ENCODE measurements at places on chromosomes 2 and 18.

DNA sequence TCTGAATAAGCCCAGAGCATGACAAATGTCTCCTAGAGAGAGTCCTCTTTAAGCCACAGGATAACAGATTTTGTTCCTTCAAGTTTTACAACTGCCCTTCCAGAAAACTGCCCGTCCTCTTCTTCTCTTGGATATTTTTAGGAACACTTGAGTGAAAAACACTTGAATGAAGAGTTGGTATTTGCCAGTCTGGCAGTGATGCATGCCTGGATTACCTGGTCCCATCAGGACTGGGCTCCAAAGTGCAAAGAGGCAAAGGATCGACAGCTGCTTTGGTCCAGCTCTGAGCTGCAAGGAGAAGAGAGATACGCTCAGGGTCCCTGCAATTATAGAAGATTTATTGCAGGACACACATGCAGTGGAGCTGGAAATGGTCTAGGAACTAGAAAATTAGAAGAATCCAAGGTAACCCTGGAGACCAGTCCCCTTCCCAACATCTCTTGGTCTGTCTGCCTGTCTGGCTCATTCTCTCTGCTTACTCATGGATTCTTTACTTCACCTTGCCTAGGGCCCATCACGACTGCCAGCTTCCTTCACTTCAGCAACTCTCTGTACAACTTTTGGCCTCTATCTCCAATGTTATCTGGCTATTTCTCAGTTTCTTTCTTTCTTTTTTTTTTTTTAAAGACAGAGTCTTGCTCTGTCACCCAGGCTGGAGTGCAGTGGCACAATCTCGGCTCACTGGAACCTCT, 112.1 kb upstream of the SIX2 start:
- no peaks in the 10 kb centered on the region for H3K36me3 ChIP-seq
- no peak for DNase-seq
- no peaks in the 10 kb centered on the region for H3K4me1 ChIP-seq
- H3K27me3 ChIP-seq = no peaks in the 10 kb centered on the region

GRCh38 chr18:46892842-46893241, 24.5 kb downstream of the PIAS2 start:
- no peaks in the 10 kb centered on the region for H3K4me1 ChIP-seq
- no peak overlapping the region for H3K4me3 ChIP-seq
- peaks cover 30% of the 10 kb centered on the region for H3K36me3 ChIP-seq
- DNase-seq = no peak

- peaks cover 26% of the 10 kb centered on the region for H3K4me1 ChIP-seq
- no peak within 1 kb of the TSS for H3K27ac ChIP-seq
- no peaks in the 10 kb centered on the region for H3K36me3 ChIP-seq
- H3K27me3 ChIP-seq = no peaks in the 10 kb centered on the region
- peak; percentile 15 for DNase-seq
Measured at GRCh38 chr18:69947361-69948133, at the start of gene CD226. TSS of gene CD226 (minus strand) at chr18:69947873. CDS start at chr18:69947406, 467 bp downstream.

DNA sequence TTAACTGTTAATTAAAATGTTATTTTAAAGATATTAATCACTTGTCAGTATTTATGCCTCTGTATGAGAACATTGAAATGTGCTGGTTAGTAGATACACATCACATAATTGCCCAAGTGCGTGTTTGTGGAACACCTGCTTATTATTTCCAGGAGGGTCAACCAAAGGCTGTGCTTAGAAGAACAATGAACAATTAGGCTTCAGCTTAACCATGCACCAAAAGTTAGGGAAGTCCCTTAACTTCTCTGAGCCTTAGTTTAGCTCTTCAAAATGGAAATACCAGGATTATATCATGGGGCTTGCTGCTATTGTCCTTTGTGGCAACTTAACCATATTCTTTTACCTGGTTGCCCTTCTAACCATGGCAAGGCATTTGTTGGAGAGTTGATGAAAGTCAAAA, 43.0 kb upstream of the PLA2R1 start:
- no peaks in the 10 kb centered on the region for H3K27me3 ChIP-seq
- H3K36me3 ChIP-seq = no peaks in the 10 kb centered on the region
- peaks cover 4% of the 10 kb centered on the region for H3K4me1 ChIP-seq
- no peak for DNase-seq
- H3K27ac ChIP-seq = no peak overlapping the region

- H3K4me3 ChIP-seq = no peak overlapping the region
- H3K36me3 ChIP-seq = no peaks in the 10 kb centered on the region
- H3K27ac ChIP-seq = no peak overlapping the region
Measured at GRCh38 chr18:61851940-61852451, 40.8 kb downstream of the RNF152 start.

DNA sequence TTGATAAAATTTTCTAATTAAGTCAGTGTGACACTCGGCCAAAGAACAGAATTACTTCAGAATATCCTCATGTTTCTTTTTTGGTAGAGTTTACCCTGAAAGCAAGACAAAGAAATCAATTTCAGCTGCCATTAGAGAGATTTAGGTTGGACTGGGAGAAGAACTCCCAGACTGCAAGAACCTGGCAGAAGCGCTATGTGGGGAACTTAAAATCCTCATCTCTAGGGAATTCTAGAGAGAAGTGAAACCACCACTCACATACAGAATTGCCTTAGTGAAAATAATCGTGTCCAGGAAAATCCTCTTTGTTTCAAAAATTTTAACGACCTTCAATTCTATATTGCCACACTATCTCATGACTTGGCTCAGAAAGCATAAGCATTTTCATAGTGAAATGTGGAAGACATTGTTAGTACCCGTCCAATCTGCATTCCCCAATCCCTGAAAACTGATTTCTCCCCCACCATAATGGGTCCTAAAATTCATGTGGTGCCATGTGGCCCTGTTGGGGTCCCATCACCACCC, 297.3 kb upstream of the MEIS1 start:
- no peak overlapping the region for H3K27ac ChIP-seq
- H3K27me3 ChIP-seq = no peaks in the 10 kb centered on the region
- DNase-seq = no peak
- H3K4me3 ChIP-seq = no peak overlapping the region

DNA sequence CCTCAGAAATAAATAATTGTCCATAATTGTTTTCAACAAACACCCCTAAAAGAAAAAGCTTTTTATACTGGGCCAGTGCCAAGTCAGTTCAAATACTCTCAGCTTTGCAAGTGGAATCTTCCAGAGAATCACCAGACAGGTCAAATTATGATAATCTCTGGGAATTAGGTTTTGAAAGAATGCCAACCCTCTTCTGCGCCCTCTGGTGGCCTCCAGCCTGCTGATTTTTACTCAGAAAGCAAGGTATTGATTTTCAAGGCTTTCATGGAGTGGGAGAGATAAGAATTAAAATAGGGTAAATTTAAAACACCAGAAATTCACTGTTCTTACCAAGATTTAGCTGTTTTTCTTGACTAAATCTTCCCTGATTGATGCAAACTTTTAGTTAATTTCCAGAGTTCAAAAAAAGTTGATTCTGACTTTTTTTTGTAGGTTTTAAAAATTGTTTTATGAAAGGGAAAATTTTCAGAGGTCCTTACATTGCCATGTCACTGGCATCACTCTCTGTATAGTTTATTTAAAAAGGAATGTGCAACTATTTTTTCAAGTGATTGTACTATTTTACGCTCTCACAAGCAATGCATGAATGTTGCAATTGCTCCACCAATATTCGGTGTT, 282.9 kb upstream of the TNP1 start:
- no peaks in the 10 kb centered on the region for H3K36me3 ChIP-seq
- DNase-seq = peak; percentile 41
- peaks cover 4% of the 10 kb centered on the region for H3K27me3 ChIP-seq
- no peaks in the 10 kb centered on the region for H3K4me1 ChIP-seq

DNA sequence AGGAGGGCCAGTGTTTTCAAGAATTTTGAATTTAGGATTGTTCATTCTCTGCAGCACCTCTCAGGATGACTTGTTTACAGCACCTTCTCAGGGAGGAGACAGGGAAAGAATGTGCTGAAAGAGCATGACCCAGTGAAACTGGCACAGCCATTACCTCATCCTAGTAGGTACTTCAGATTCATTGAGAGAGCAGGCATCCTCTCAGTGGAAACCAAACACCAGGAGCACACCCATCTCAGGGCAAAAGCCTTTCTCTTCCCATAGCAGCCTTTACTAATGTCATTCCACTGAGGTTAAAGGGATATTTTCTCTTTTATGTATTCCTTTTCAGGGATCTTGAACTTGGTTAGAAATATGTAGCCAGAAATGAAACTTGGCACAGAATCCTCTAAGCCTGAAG, 2.6 kb downstream of the MAP2 start:
- DNase-seq = no peak
- no peaks in the 10 kb centered on the region for H3K36me3 ChIP-seq
- no peak overlapping the region for H3K4me3 ChIP-seq

DNA sequence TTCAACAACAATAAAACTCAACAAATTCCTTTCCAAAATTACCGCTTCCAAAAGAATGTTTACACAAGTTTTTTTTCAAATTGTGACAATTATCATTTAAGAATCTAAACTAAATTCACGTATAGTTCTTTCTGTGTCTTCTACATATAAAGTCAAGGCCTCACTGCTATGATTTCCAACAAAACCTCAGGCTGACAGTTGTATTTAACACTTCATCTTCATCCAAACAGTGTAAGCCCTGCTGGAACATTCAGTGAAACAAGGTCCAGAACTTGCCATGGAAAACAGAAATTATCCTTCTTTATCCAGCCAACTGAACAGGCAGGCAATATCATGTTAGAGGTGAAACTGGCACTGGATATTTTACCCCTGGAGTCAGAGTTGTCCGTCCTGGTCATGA, 357.9 kb downstream of the PID1 start:
- DNase-seq = no peak
- no peaks in the 10 kb centered on the region for H3K27me3 ChIP-seq
- H3K4me3 ChIP-seq = no peak overlapping the region
- H3K27ac ChIP-seq = no peak overlapping the region

DNA sequence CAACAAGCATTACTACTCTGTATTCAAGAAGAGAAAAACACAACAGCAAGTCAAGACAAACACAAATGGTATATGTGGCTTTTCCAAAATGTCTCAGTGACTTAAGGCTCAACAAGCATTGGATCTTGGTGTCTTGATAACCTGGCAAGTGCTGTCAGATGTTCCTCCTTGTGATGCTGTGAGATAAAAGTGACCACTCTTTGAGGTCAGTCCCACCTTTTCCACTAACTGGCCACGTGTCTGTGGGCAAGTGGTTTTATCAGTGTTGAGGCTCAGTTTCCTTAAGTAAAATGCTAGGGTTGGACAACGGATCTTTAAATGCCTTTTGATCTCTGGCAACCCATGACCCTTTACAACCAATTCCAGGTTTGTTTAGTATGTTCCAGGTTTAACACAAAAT, 98.7 kb downstream of the BCL2 start:
- no peaks in the 10 kb centered on the region for H3K27me3 ChIP-seq
- no peak overlapping the region for H3K4me3 ChIP-seq
- peaks cover 12% of the 10 kb centered on the region for H3K36me3 ChIP-seq
- H3K27ac ChIP-seq = no peak overlapping the region
- no peak for DNase-seq

DNA sequence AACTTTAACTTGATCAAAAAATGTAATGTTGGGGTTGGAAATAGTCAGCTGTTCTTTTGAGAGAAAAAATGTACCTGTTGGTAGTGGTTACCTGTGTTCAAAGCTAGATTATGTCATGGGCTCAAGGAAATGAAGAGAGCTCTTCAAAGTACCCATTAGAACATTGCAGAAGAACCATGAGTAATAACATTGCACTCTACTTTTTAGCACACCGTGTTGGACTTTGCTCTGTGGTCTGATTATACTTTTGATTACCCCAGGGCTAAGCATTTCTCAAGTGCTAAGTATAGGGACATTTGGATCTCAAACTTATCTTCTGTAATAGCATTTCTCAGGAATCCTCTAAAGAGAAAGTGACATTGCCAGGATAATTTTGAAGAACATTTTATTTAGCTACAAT, 1122.8 kb upstream of the CELF4 start:
- no peaks in the 10 kb centered on the region for H3K4me1 ChIP-seq
- no peaks in the 10 kb centered on the region for H3K36me3 ChIP-seq
- no peak for DNase-seq
- no peak overlapping the region for H3K27ac ChIP-seq
- H3K4me3 ChIP-seq = no peak overlapping the region

- H3K27me3 ChIP-seq = no peaks in the 10 kb centered on the region
- no peak overlapping the region for H3K27ac ChIP-seq
- H3K4me3 ChIP-seq = no peak overlapping the region
- H3K36me3 ChIP-seq = no peaks in the 10 kb centered on the region
- peaks cover 23% of the 10 kb centered on the region for H3K4me1 ChIP-seq
Measured at GRCh38 chr2:5691221-5691984, 781 bp upstream of the SOX11 start.

GRCh38 chr2:44894058-44894457, 47.4 kb upstream of the SIX3 start:
- no peak for DNase-seq
- no peak overlapping the region for H3K27ac ChIP-seq
- H3K36me3 ChIP-seq = no peaks in the 10 kb centered on the region
- no peaks in the 10 kb centered on the region for H3K27me3 ChIP-seq
- H3K4me1 ChIP-seq = no peaks in the 10 kb centered on the region
- no peak overlapping the region for H3K4me3 ChIP-seq

- H3K36me3 ChIP-seq = no peaks in the 10 kb centered on the region
- H3K27me3 ChIP-seq = no peaks in the 10 kb centered on the region
- no peaks in the 10 kb centered on the region for H3K4me1 ChIP-seq
- H3K4me3 ChIP-seq = no peak overlapping the region
- no peak overlapping the region for H3K27ac ChIP-seq
Measured at GRCh38 chr2:163751696-163752095, 15.9 kb upstream of the FIGN start.

- no peak overlapping the region for H3K4me3 ChIP-seq
- no peak overlapping the region for H3K27ac ChIP-seq
- no peak for DNase-seq
- H3K36me3 ChIP-seq = peaks cover 2% of the 10 kb centered on the region
- no peaks in the 10 kb centered on the region for H3K27me3 ChIP-seq
Measured at GRCh38 chr2:171316220-171316619, 117.6 kb downstream of the METTL8 start.

DNA sequence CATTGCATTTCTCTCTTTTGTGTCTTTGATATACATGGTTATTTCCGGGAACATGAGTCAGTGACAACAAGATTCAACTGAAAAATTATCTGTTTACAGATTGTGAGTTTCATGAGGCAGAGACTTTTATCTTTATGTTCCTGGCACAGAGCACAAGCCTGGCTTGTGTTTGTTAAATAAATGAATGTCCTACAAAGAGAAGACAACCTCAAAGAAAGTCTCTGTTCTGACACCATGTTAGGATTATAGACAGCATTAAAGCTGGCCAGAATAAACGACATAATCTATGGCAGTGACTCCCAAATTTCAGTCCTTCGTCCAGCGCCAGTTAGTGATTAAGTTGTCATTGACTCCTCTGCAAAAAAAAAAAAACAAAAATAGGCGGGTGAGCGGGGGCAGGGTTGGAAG, 97.4 kb upstream of the DNAJC10 start:
- no peaks in the 10 kb centered on the region for H3K36me3 ChIP-seq
- DNase-seq = no peak
- peaks cover 6% of the 10 kb centered on the region for H3K27me3 ChIP-seq

GRCh38 chr2:187939180-187939579, 352.5 kb upstream of the GULP1 start:
- H3K4me3 ChIP-seq = no peak overlapping the region
- no peak for DNase-seq
- H3K27ac ChIP-seq = no peak overlapping the region

- no peaks in the 10 kb centered on the region for H3K36me3 ChIP-seq
- peak; percentile 69 for DNase-seq
Measured at GRCh38 chr2:119694845-119695521, 16.0 kb downstream of the TMEM177 start.

All from DND-41 (cell line).